ENCODE measurements at places on chromosomes 3 and 15. TPM values are rescaled to one million over a fixed set of nuclear protein-coding genes. Genes with fewer than 3 reads are reported as not detected.

The SLC24A5 gene
- not detected for total RNA-seq

The TMEM108 gene
- total RNA-seq: 0.23 TPM

The GOLGA6A gene
- total RNA-seq: not detected

The OR5K2 gene
- total RNA-seq: not detected

The FEZF2 gene
- total RNA-seq: not detected
